ENCODE measurements at places on chromosomes 2 and 18.
A peak's percentile ranks its signal among the peaks of the same experiment; 100 is the strongest.

GRCh38 chr2:109143214-109144187, 14.5 kb downstream of the SH3RF3 start:
- DNase-seq: no peak

DNA sequence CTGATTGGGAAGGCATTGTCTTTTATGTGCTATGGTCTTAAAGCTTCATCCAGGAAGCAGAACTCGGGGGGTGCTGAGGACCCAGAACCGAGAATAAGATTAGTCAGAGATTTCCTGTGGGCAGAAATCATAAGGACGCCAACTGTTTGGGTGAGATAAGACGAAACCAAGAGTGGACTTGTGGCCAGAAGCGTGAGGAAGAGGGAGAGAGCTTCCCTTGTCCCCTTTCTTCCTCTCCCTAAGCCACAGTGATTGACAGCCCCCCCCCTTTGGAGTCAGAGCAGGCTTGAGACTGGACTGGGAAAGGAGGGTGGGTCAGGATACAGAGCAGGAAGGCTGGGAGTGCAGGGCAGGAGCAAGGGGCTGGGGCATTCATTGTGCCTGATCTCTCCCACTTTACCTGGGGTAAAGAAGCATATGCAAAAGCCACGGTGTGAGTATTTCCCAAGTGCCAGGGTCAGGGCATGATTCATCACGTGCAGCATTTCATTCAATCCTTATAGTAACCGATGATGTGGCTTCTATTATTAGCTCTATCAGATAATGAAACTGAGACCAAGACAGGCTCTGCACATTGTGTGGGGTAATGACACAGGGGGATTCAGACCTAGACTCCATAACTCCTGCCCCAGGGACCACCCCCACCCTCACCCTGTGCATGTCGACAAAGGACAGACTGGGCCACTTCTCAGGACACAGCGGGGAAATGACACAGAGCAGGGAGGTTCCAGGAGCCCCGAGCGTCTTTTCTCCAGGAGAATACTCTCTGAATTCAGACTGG, 3.0 kb upstream of the IL1RN start:
- no peak for DNase-seq

DNA sequence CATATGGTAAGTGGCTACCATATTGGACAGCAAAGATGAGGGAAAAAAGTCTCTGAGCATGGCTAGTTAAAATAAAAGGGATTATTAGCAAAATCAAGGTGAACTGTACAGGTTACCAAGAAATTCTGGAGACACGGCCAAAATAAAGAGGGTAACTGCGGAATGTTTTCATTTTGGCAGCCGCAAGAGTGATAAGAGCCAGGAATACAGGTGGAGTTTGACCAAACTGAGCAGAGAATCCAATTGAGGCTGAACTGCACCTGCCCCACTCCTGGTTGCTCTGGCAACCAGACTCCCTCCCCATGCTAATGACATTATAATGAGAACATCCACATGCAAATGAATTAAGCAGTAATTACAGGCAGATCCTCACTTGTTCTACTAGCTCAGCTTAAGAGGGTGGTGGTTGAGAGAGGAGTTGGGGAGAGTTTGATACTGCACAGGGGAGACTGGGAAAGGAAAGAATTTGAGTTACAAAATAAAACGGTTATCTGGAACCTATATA, 18.8 kb upstream of the EPHA4 start:
- DNase-seq: no peak

GRCh38 chr2:117411983-117412382, 402.5 kb upstream of the DDX18 start:
- no peak for DNase-seq

DNA sequence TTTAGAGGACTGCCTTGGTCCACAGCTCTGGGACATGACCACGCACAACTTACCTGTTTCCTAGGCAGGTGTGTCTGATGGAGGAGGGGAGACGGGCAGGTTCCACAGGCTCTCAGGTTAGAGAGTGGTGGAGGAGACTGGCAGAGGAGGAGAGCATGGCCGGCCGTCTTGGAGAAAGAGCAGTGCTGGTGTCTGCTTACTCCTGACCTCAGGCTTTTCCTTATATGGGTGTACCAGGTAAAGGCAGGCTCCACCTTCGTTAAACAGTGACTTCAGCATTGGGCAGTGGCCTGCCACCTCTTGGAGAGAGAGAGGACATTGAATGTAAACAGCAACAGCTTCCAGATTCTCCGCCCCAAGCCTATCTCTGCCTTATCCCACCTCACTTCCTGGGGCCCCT, at the start of gene CAPN13:
Gene CAPN13, minus strand, starts transcription at position 198 of the 400 bp plus-strand sequence. CDS start 20,121 bp downstream, outside the sequence.
- no peak for DNase-seq

- no peak for DNase-seq
Observed at GRCh38 chr18:67242001-67242400, 274.5 kb downstream of the DSEL start.

GRCh38 chr2:9699139-9700108, 68.6 kb upstream of the YWHAQ start:
- peak; percentile 20 for DNase-seq

DNA sequence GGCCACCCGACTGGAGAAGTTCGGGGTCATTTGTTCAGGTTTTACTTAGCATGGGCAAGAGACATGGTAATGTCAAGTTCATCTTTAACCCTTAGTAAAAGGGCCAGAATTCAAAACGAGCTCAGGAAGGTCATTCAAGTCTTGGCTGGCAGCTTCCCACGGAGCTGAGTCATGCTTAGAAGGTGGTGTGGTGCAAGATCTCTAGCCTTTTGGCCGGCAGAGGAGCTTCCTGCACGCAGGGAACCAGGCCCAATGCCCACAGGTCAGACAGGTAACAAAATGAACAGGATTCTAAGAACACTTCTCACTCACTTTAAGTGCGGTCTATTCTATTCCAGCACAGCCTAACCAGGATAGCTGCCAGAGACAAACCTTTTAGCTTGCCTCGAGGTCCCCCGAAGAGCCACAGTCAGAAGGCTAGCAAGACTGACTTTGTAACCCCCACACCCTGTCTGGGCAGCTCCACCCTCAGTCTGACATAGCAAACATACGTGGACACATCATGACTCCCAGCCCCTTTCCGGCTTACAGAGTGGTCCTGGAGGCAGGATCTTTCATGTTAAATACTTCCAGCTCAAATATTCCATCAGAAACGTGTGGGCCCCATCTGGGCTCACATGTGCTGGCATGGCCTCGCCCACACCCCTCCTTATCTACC, 292.7 kb downstream of the BCL11A start:
- DNase-seq: no peak

- DNase-seq: peak; percentile 22
Observed at GRCh38 chr2:200966770-200967169, 3.3 kb upstream of the ORC2 start.

DNA sequence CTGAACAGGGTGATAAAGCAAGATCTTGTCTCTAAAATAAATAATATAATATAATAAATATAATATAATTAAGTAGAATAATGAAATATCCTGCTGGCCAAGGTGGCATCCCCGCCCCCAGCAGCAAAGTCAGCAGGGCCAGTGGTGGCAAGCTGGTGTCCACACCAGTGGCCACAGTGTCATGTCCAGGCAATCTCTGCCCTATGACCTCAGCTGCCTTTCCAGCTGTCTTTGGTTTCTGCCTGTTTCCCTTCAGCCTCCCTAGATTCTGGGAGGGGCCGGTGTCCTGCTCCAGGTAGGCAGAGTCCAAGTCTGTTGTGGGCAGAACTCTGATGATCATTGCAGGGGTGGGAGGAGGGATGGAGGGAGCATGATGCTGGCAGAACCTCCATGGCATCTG, 16.2 kb upstream of the STEAP3 start:
- DNase-seq: no peak

DNA sequence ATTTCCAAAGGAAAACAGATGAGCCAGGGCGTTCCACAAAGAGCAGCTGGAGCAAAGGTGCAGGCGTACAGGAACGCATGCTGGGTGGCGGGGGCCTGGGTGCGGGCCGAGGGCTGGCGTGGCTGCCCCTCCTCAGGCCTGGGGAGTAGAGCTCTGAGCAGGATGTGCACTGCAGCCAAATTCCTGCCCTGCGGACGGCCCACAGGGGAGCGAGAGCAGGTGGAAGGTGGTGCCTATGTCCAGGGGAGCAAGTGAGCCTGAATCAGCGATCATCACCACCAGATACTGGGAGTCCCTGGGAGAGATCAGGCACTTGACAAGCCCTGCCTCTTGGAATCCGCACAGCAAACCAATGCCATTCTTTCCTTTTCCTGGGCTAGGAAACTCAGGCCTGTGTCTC, 106.3 kb downstream of the GBX2 start:
- DNase-seq: no peak

DNA sequence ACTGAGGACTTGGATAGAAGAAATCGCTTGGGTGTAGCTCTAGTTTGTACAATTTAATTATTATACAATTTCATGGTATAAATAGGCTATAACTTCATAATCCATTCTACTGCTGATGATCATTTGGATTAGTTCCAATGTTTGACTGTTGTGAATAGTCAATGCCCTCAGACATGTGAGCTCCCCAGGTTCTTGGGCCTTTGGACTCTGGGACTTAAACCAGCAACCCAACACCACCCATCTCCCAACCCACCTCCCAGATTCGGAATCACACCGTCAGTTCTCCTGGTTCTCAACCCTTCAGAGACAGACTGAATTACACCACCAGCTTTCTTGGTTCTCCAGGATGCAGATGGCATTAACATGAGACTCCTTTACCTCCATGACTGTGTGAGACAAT, 84.6 kb upstream of the DNMT3A start:
- DNase-seq: no peak

DNA sequence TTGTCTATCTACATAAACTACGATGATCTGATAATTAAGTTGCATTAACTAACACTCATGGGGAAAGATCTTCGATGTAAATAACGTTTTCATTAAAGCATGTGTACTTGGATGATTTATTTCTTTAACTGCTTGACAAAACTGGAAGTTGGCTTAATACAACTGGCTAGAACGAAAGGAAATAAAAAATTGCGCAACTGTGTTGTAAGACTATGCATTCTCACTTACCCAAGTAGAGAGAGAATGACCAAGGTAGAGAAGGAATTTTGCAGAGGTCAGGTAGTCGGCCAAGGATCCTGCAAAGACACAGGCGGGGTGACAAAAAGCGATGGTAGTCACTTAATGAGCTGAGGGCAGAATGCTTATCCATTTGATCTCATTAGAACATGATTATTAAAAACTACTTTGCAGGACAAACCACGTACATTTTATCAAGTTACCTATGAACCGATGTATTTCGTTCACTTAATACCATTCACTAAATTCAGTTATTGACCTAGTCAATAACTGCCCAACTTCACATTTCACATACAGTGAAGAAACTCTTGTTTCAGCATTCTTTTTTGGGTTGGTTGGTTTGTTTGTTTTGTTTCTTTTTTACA, 900 bp downstream of the SLC40A1 start:
- DNase-seq: peak; percentile 61

GRCh38 chr2:88724643-88725332, 33.3 kb downstream of the RPIA start:
- DNase-seq: no peak

GRCh38 chr2:121098556-121098955, 186.4 kb downstream of the TFCP2L1 start:
- no peak for DNase-seq

- DNase-seq: no peak
Observed at GRCh38 chr18:29660777-29661176, 1381.8 kb downstream of the DSC3 start.

GRCh38 chr2:216371721-216372702, at the start of gene MARCHF4:
Gene MARCHF4, minus strand, starts transcription at chr2:216372483. Its CDS starts 2,223 bp downstream, at chr2:216370260.
- peak; percentile 84 for DNase-seq

GRCh38 chr2:31246184-31246852, 12.4 kb downstream of the EHD3 start:
- no peak for DNase-seq

DNA sequence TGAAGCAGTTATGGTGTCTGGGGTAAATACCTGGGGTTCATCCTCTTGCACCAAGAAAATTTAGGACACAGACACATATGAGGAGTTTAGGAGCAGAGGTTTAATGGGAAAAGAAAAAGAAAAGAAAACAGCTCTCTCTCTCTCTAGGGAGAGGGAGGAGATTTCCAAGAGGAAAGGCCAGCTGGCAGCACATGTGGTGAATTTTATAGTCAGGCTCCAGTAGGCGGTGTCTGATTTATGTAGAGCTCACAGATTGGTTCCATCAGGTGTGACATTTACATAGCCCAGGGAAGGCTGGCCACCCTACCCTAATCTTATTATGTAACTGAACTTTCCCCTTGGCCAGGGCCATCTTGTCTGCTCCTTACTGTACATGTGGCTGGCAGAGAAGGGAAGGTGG, 297.5 kb upstream of the RGPD4 start:
- DNase-seq: peak; percentile 92

DNA sequence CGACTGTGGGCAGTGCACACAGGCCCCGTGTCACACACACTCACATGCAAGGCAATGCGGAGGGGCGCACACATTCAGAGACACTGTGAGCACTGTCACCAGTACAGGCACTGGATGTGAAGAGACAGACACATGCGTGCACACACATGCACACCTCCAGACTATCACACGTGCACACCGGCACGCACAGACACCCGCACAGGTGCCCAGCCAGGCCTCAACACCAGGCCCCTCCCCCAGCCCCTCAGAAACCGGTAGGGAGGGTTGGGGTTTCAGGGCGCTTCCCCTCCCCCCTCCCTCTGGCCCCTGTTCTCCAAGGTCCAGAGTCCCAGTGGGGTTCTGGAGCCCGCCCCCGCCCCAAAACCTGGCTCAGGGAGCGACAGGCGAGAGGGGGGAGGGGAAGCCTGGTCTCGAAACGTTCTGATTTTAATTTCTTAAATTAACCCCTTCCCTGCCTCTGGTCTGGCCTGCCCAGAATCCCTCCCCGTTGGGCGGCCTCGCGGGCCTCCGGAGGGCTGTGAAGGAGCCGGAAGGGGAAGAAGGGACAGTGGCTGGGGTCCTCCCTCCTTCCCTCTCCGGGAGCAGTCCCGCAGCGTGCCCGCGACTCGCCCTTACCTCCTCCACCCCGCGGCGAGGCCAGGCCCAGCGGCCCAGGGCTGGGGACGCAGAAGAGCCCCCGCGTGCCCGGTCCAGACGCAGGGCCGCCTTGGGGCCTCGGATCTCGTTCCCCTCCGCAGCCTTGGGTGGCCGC, 558 bp downstream of the FBXO41 start:
- no peak for DNase-seq

GRCh38 chr2:238596571-238597551, 170.1 kb downstream of the ASB1 start:
- DNase-seq: peak; percentile 93

GRCh38 chr2:74104839-74105238, 42.9 kb downstream of the BOLA3 start:
- peak; percentile 13 for DNase-seq

GRCh38 chr2:222169346-222169745, 129.5 kb downstream of the PAX3 start:
- DNase-seq: no peak

GRCh38 chr2:65292461-65293011, 64.9 kb downstream of the ACTR2 start:
- peak; percentile 92 for DNase-seq

- DNase-seq: no peak
Observed at GRCh38 chr2:128391679-128392078, 73.0 kb upstream of the HS6ST1 start.

GRCh38 chr2:226953826-226954225, 118.0 kb downstream of the RHBDD1 start:
- DNase-seq: no peak

DNA sequence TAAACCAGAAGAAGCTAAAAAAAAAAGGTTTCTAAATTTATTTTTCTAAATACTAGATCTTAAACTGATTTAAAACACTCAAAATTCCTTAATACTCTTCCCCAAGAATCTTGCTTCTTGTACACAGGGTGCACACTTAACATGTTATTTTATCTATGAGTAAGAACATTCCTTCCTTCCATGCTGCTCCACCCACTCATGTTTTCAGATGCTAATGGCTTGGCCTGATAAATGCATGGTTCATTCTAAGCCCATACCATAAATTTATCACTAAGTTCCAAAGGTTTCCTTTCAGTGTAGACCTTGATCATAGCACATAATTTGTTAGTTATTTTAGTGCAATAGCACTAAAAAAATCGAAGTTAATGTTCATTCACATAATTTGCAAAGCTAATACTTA, 8.1 kb downstream of the FBXO48 start:
- DNase-seq: no peak
